ENCODE measurements at places on chromosomes 12 and 14.

DNA sequence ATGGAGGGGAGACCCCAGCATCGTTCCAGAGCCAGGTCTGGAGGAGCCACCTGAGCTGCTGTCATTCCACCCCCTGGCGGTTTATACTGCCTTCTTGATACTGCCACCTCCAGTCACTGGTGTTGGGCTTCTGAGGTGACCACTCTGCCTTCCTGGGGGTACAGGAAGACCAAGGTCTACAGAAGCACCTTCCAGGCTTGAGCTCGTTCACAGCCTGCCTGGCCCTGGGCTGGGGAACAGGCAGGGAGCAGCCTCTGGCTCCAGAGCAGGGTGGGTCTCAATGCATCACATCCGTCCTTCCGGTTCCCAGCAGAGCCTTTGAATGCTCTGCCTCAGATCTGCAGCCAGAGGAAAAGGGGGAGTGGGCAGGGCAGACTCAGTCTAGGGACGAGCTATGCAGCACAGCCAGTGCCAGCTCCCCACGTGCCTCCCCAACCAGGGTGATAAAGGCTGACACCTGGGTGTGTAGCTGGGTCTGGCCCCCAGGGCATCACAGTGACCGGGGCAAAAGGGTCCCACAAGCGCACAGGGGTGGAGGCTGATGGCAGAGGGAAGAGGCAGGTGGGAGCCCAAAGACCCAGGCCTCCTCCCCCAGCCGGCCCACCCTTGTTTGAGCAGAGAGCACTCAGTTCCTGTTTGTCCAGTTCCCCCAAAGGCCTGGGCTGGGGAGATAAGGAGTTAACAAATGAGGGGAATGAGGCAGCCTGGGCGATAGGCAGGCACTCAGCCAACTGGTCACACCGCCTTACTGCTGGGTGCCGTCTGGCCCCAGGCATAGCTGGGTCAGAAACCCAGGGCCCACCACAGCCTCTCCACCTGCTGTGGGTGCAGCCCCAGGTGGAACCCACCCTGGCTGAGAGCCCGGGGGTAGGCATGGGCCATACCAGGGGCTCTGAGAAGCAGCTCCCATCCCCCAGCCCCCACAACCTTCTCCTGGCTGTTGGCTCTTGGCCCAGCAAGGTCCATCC, 17.1 kb downstream of the DEGS2 start:
- DNase-seq: no peak

DNA sequence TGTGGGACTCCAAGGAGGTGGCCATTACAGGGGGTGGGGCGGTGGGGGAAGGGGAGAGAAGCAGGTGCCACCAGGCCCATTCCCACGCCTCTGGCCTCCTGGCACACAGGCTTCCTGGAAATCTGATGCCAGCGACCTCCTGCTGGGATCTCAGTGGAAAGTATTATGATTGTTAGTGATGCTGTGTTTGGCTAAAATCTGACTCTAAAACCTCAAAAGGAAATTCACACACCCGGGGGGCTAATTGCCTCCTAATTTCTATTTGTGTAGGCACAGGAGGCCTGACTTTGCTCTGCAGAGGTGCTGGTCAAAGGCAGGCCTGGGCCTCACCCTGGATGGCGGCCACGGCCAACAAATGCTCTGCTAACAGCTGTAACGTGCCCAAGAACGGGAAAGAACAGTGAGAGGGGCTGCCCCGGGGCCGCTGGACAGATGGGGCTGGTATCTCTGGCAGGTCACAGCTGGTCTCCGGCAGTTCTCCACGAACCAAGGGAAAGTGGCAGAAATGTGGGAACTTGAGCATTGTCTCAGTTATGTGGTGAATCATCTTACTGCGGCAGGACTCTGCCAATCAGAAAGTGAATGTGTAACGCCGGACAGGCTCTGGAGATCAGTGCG, 14.3 kb downstream of the FAM181A start:
- DNase-seq: no peak

- no peak for DNase-seq
Observed at GRCh38 chr12:132154941-132155770, 10.9 kb downstream of the NOC4L start.

DNA sequence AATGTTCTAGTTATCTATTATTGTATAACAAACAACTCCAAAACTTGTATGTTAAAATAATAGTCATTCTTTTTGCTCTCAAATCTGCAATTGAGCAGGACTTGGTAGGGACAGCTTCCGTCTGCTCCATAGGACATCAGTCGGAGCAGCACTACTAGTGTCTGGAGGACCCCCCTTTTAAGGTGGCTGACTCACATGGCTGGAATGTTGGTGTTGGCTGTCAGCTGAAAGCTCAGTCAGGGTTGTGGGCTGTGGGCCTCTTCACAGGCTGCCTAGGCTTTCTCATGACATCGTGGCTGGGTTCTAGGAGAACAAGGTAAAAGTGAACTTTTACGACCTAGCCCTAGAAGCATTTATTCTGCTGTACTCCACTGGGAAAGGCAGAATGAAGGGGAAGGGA, 160.6 kb downstream of the ANO4 start:
- DNase-seq: no peak

DNA sequence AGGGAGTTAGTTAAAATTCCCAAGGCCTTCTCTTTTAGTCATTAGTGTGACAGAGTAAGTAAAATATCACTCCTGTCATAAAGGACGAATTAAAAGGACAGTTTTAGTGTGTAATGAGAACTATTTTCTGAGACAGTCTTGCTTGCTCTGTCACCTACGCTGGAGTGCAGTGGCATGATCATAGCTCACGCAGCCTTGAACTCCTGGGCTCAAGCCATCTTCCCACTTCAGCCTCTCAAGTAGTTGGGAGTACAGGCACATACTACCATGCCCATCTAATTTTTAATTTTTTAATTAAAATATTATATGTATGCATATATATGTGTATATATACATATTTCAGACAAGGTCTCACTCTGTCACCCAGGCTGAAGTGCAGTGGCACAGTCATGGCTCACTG, 17.2 kb downstream of the KLC1 start:
- DNase-seq: no peak

DNA sequence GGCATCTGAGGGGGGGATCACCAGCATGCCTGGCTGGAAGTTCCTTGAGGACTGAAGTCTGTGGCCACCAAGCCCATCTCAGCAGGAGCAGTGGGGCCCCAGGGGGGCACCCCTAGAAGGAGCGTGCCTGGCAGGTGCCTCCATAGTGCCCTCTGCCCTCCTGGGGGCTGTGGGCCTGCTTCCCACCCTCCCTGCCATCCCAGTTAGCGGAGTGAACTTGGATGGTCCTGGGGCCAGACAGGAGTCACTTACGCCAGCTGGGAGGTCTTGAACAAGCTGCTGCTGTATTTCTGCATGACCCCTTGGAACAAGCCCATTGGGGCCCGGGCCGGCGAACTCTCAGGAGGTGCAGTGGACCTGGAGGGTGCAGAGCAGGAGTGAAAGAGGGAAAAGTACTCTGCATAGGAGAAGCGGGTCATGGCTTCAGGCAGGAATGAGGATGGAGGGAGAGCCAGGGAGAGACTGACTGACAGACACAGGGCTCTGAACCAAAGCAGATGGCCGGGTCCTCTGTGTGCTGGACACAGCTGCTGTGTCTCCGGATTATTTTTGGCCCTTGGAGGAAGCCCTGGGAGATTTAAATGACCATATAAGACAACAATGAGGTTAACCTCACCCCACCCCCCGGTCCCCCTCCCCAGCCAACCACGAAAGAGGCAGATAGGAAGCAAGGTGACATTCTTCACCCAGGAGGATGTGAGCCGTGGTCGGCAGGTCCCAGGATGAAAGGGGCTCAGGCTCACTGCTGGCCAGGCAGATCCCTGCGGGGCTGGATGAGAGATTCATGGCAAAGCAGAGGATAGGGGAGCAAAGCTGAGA, 19.6 kb downstream of the ASB2 start:
- no peak for DNase-seq

- no peak for DNase-seq
Observed at GRCh38 chr14:38290601-38291188, 34.8 kb upstream of the CLEC14A start.

- no peak for DNase-seq
Observed at GRCh38 chr12:66156654-66157053, 13.1 kb downstream of the TMBIM4 start.

DNA sequence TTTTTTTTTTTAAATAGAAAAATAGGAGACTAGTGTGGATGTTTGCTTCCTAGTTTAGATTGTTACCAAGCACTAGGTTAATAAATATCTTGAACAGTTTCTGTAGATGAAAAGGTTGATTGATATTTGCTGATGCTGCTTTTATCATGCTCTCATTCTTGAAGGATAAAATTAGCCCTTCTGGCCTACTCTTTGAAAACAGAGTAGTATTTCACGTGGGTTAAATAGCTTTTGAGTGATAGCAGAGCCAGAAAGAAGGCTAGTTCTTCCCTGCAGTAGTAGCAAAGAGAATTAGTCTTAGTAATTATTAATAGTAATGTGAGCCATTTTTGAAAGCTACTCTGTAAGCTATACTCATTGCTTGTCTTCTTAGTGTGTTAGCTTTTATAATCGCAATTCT, 5.2 kb downstream of the NEDD1 start:
- DNase-seq: no peak

GRCh38 chr12:86723326-86723725, 467.1 kb upstream of the MGAT4C start:
- no peak for DNase-seq

GRCh38 chr12:47302111-47302671, 222.4 kb upstream of the AMIGO2 start:
- no peak for DNase-seq

DNA sequence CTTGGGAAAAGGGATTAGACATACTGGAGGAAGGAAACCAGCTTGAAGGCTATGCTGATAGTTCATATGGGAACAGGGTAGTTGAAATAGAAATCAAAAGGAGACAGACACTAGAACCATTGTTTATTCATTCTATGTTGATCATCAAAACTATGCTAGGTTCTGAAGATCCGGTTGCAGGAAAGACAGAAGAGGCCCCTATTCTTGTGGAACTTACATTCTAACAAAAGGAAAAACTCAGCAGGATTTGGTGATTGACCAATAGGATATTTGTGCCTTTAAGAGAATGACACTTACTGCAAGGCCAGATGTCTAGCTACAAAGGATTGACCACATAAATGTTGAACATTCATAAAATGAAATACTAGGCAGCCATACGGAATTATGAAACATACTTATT, 179.2 kb downstream of the AKAP6 start:
- DNase-seq: no peak

DNA sequence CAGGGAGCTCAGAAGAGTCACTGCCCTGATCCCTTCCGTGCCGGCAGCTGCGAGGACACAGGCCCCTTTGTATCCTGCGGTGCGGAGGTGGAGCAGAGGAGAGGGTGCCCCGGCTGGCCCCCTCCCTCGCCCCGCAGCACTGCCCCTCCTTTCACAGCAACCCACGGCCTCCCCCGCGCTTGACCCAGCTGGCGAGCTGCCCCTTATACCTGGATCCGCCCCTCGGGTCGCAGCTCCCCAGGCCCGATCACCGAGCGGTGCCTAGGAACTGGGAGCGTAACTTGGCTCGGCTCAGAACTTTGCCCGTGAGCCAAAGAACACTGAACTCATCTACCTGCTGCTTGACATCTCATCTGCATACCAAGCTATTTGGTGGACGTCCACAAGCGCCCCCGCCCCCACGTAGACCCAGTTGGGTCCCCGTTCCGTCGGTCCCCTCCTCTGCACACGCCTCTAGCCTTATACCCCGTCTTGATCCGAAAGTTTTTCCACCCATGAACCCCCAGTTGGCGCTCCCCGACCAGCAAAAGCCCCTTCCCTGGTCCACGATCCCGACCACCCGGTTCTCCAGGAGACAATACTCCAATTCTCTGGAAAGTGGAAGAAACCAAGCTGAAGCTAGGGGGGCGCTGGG, 697 bp upstream of the DNAJC14 start:
- DNase-seq: no peak

DNA sequence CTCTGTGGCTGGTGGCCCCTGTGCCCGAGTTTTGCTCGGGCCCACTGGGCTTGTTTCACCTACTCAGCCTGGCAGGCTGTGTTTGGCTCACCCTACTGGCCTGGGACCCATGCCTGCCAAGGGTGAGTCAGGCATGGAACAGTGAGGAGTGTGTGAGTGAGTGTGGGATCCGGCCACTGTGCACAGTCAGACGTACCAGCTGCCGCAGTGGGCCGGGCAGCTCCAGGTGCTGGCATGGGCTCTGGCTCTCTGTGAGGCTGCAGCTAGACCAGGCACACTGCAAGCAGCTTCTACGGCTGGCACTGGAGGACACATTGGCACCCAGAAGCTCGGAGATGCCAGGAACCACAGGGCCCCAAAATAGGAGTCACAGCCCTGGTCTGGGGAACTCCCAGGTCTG, 40.6 kb downstream of the HSD17B6 start:
- DNase-seq: no peak

DNA sequence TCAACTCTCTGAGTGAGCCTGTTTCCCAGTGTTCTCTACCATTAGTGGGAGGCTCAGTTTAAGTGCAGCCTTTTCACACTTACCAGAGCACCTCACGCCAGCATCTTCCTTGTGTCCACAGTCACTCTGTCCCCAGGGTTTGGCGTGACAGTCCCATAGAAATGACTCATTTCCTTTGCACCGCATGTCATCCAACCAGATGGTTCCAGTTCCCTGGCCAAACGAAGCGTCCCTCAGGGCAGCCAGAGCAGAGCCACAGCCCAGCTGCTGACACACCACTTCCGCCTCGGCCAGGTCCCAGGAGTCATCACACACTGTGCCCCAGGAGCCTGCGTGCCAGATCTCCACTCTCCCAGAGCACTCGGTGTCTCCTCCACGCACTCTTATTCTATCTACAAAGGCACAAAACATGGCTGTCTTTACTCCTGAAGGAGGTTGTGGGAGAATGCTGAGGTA, 65.4 kb downstream of the ACSM4 start:
- no peak for DNase-seq

- DNase-seq: no peak
Observed at GRCh38 chr12:29220632-29221336, 71.7 kb downstream of the FAR2 start.

DNA sequence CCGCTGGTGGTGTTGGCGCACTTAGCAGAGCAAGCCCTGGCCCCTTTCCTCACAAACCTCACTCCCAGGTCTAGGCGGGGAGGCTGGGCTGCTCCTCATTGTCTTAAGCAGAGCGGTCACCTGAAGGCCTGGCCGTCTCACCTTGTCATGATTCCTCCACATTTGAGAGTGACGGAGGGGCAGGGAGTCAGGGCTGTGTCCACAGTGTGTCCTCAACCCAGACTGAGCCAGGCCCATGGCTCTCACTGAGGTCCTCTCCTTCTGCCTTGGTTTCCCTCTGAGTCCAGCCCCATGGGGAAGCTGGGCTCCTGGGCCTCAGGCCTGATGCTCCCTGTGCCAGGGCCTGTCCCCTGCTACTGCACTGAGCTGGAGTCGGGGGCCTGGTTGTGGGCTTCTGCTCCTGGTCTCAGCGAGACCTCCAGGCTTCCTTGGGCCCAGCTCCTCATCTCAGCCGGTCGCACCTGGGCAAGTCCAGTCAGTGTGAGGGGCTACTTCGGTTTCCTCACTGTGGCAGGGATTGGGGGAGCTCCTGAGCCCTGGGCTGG, 44.9 kb downstream of the KRT80 start:
- DNase-seq: no peak

DNA sequence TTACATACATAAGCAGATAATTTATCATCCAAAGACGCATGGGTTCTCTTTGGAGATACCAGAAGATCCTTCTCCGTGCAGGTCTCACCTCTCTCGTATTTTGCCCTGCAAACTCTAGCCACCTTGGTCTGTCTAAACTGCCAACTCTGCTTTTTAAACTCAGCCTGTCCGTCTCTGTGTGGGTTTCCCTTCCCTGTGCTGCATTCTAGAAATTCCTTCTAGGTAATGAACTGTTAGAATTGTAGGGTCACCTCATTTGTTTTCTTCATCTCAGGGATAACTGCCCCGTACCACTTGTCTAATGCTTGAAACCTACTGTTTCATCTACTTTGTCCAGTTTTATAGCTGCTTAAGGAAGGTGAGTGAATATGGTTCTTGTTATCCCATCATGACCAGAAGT, 45.4 kb upstream of the CCDC196 start:
- no peak for DNase-seq

GRCh38 chr12:119980242-119980641, 8.8 kb upstream of the BICDL1 start:
- no peak for DNase-seq

Measured in activated T-helper 1 cell treated with anti-CD3 and anti-CD28 coated beads, Interleukin-2, amount 50 U/mL, for 16 hours (primary cell).